Activated CD4-positive, CD25-positive, alpha-beta regulatory T cell treated with anti-CD3 and anti-CD28 coated beads, Interleukin-2, amount 50 U/mL, for 16 hours (primary cell): ENCODE measurements at places on chromosomes 6 and 20.

GRCh38 chr6:72418495-72418894 lies 203.4 kb upstream of the KCNQ5 start:
- no peak for DNase-seq

- no peak for DNase-seq
Measured at GRCh38 chr20:61352346-61353260, 100.5 kb downstream of the CDH4 start.

DNA sequence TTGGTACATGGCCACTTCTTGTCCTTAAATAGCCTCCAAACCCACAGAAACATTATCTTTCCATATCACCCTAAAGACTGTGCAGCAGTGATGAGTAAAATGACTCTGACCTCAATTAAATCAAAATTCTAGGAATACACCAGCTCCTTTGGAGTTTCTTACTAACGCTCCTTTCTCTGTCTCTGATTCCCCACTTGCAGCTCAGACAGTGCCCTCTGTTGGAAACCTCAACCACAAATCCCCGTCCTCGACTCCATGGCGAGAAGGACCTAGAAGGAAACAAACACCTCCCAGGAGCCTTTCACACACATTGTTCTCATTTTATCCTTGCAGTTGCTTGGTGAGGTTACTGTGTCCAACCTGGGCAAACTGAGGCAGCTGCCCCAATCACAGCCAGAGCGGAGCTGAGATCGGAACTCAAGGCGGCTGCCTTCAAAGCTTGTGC lies 17.7 kb upstream of the PARD6B start:
- no peak for DNase-seq

DNA sequence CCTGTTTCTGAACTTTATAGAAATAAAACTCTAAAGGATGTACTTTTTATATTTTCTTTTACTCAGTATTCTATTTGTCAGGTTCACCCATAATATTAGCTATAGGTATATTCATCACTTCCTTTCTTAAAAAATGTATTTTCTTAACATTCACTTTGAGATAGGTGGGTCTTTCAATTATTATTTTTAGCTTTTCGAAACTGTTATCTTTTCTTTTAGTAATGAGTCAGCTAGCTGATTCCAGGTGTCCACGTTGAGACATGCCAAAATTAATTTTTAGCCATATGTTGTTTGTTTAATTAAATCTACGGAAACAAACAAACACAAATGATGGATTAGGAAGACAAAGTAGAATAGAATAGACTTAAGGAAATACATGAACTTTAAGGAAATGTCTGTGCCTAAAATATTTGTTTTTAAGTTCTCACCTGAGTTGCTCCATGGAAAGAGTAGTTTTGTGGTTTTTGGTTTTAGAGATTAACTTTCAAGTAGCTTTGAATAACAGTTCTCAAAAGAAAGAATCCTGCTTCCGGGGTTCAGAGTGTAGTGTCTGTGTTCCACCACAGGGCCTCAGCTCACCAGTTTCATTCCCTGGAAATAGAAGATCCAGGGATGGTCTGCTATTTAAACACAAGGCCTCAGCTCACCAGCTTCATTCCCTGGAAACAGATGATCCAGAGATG lies 435.0 kb downstream of the HAO1 start:
- no peak for DNase-seq

DNA sequence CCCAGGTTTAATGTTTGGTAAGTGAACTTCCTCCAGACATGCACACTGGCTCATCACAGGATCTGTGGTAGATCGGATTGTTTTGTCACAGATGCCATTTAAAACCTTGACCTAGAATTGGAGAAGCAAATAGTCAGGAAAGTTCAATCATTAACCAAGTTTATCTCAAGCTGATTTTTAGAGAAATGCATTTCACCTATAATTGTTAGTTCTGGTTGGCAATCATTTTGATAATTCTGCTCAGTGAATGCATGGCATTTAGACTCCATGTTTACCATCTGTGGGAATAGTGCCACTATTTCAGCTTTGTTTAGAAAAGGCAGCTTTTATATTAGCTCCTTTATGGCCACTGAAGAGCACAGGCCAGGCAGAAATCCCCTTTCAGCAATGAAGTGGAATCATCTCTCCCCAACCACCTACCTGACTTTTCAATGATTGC lies 73.9 kb upstream of the IPCEF1 start:
- no peak for DNase-seq

GRCh38 chr20:46268131-46268614 lies 40.1 kb downstream of the CDH22 start:
- no peak for DNase-seq

- no peak for DNase-seq
Measured at GRCh38 chr6:138004430-138005287, 102.6 kb downstream of the PERP start.

- no peak for DNase-seq
Measured at GRCh38 chr20:50589548-50590347, 79.6 kb downstream of the PTPN1 start.

GRCh38 chr6:35008858-35009257 lies 119.8 kb downstream of the ANKS1A start:
- DNase-seq, result no peak

DNA sequence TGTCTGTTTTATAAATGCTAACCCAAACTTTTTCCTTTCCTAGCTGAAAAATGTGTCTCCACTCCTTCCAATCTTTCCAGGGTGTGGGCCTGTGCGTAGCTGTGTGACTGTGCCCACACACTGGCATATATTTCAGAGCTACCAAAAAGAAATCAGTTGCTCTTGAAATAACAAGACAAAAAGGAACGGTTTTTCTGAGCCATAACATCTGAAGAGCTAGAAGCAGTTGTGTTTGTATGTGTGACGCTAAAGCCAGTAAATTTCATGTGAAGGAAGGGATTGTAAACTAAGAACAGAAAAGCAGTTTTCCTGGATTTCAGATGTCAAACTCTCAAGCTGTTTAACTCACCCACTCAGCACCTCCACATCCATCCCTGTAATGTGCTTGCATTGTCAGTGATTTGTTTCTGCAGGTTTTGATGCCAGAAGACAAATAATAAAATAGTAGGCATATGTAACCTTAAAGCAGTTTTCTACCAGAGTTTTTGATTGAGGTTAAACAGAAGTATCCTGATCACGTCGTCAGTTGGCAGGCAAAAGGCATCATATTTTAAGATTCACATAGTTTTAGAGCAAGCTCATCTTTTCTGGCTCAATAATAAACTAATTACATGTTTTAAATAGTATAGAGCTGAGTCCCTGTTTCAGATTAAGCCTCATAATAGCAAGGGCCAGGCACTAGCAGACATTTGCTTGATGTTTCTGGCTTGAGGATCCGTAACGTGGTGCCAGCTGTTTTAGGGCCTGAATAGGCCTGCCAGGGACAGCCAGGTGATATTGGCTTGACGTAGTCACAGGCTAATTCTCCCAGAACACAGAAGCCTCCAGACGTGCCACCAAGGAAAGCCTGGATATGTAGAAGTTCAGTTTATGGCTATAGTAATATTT lies 90.9 kb downstream of the FOXO3 start:
- DNase-seq, result no peak

DNA sequence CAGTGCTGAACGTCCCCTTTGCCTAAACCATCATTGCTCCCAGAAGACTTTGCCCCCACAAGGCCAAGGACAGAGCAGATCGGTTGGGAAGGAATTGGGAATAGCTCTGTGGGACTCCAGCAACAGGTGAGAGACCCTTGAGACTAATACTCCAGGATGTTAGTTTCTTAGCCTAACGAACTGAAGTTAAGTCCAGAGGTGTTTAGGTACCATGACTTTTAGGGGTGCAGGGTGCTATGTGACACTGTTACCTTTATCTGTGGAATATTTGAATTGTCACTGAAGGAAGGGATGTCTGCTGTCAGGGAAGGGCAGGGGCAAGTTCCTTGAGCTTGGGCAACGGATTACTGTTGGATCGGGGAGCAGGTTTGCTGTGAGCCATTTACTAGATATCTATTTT lies 1.9 kb downstream of the BLCAP start:
- DNase-seq, result no peak

- no peak for DNase-seq
Measured at GRCh38 chr6:77264970-77265369, 198.3 kb downstream of the HTR1B start.

- DNase-seq, result no peak
Measured at GRCh38 chr20:11714886-11715285, 202.8 kb upstream of the BTBD3 start.

DNA sequence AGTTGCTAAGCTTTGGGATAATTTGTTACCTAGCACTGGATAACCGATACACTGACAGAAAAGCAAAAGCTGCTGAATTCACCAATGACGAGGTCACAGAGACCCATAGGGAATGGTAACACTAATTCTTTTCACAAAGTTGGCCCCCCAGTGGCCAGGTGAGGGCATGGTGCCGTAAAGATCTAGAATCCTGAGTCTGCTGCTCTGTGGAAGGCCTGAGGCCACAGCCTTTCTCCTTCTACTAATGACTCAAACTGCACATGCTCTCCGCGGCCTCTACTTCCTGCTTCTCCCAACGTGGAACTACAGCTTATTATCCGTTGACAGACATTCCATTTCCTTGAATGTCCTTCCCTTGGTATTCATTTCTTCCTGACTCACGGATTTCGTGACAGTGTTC lies 127.1 kb downstream of the OPRM1 start:
- no peak for DNase-seq

GRCh38 chr6:4902363-4902762 lies 101.5 kb downstream of the RPP40 start:
- no peak for DNase-seq

DNA sequence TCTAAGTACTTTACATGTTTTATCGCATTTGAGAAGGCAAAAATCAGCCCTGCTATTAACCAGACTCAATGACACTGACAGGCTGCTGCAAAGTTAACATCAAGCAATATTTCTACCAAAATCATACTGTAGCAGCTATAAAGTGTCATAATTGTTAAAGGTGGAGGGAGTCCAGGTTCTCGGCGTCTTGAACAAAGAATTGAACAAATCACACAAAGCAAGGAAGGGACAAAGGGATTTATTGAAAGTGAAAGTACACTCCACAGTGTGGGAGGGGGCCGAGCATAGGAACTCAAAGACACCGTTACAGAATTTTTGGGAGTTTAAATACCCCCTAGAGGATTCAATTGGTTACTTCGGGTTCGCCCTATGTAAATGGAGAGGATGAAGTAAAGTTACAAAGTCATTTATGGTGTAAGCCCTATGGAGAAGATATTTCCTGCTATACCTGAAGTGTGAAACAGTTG lies 12.9 kb upstream of the ZNF391 start:
- DNase-seq, result no peak

DNA sequence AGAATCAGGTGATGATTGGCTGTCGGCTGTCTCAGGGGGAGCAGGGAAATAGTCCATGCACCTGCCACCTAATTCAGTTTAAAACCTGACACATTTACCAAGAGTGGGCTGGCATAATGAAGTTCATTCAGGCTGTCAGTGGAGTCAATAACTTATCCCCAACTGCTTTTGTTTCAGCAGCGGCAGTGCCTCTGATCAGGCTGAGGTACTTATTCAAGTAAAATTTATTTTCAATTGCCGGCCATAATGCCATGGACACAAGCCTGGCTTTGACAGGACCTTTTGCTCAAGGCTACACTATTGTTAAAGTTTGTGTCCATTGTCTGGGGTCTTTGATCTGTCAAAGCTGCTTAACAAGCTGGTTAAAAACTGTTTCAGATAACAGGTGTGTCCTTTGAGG lies 20.6 kb downstream of the OLIG3 start:
- DNase-seq, result no peak
